ENCODE measurements at places on chromosomes 2 and 18. TPM values are rescaled to one million over a fixed set of nuclear protein-coding genes. Genes with fewer than 3 reads are reported as not detected.

Gene FHOD3
- under 0.01 TPM for total RNA-seq

Gene PLGLB1
- total RNA-seq: 1.4 TPM

Gene ZSCAN30
- 6.9 TPM for total RNA-seq

DNA sequence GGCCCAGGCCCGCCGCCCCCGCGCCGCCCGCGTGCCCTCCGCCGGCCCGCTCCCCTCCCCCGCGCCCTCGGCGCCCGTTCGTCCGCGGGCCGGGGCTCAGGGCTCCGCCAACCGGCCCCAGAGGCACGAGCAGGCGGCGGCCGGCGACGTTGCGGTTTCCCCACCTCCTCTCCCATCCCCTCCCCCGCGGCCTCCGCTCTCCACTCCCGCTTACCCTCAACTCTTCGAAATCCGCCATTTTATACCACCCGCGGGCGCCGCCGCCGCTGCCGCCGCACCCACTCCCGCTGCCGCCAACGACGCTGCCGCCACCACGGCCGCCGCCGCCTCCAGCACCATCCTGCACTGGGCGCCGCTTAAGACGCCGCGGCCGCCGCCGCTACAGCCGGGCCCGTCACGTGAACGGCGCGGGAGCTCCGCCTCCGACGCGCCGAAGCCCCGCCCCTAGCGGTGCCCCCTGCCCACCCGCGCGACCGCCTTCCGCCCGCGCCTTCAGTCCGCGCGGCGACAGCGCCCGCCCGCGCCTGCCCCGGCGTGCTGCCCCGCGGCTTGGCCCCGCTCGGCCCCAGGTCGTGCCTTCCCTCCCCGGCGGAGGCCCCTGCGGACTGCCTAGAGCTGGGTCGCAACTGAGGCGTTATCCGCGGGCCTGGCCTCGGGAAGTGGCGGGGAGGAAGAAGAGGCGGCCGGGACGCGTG is at the start of the genes KATNAL2 and PIAS2:
Gene KATNAL2 (plus strand): TSS at position 495 of the 695 bp plus-strand sequence. CDS start 29,271 bp downstream, outside the sequence.
Gene PIAS2 (minus strand): TSS at position 400 of the 695 bp plus-strand sequence. CDS start 162 bp downstream, at position 238.
- DNase-seq: peak; percentile 82

Gene SPDYA
- total RNA-seq: 0.20 TPM

GRCh38 chr2:95121093-95121406 is 558 bp downstream of the MRPS5 start:
- no peak for DNase-seq

DNA sequence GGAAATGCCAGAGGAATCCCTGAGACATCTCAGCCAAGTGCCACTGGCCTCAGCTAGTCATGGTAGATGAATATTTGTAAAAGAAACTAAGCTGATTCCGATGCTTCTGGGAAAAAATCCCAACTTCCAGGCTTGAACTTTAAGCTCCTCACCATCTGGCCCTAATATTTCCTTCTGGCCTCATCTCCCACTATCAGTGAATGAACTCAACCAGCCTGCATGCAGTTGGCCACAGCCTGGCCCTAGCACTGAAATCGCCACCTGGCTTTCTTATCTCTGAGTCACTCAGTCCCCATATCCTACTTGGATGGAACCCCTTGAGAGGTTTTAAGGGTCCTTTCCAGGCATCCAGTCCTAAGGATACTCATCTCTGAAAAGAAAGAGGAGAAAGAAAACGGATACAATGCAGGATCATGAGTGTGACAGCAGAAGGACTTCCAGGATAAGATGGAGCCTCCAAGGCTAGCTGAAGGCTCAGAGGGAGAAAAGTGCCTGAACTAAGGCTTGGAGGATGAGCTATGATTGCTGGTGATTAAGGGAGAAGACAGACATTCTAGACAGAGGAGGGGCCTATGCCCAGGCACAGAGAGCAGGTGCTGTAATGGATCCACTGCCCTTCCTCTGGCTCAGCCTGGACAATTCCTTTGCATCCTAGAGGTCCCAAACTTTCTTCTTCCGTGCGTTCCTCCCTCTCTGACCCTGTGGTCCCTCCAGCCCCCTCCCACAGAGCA is 141.5 kb upstream of the MYCN start:
- DNase-seq: no peak

DNA sequence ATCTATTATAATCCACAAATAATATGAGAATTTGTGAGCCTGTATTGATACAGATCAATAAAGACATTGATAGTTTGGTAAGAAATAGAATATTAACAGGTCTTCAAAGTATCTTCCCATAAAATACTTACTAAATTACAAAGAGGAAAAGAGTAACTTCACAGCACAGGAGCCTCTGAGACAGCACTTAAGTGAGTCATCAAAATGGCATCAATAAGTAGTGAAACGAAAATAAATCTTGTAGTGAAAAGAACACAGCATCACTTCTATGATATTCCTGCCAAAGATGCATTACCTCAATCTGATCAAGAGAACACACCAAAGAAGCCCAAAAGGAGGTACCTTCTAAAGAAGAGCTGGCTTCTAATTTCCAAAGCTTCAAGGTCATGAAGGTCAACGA is 116.4 kb downstream of the CBLN2 start:
- DNase-seq: no peak

GRCh38 chr18:58721566-58722239 is 50.4 kb downstream of the MALT1 start:
- no peak for DNase-seq

- peak; percentile 17 for DNase-seq
Observed at GRCh38 chr2:118013221-118013723, 598 bp downstream of the CCDC93 start.

- DNase-seq: no peak
Observed at GRCh38 chr2:203824603-203825002, 43.0 kb upstream of the CTLA4 start.

DNA sequence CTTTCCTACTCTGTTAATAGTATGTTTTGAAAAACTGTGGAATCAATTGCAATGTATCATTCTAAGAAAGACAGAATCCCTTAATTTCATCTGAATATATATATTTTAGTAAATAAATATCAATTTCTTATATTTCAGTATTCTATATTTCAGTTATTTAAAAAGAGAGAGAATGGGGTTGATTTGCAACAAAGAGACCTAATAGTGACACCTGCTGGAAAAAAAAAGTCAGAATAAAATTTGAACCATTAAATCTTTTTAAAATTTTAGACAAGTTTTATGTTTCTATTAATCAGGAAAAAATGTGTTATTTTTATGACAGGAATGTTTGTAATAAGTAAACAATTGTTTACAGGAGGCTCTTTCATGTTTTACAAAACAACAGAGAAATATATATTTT is 20.7 kb upstream of the CCNT2 start:
- peak; percentile 21 for DNase-seq

Gene IL1RN
- not detected for total RNA-seq

Gene KCTD1
- total RNA-seq: 5.9 TPM

DNA sequence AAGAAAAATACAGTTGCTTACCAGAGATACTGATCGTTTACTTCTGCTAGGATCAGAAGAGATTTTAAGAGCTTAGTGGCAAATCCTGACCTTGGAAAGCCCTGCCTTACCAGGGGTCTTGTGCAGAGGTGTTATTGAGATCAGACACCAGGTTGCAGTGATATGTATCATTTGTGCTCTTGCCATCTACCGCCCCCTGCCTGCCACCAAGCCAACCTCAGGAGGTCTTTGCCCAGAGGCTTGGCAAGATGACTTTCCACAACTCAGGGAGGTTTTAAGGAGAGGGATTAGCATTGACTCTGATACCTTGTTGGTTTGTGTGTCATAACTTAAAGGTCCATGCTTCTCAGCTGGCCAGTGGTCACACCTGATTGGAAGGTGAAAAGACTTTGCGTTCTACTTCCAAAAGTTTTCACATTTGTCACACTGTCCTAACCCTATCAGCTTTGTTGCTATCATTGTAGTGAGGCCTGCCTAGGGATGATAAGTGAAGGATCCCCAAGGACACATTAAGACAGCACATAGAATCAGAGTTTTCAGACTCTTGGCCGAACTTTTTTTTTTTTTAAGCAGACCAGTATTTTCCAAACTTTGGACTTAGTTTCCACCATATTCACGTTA is 46.2 kb upstream of the MGAT5 start:
- DNase-seq: peak; percentile 84

DNA sequence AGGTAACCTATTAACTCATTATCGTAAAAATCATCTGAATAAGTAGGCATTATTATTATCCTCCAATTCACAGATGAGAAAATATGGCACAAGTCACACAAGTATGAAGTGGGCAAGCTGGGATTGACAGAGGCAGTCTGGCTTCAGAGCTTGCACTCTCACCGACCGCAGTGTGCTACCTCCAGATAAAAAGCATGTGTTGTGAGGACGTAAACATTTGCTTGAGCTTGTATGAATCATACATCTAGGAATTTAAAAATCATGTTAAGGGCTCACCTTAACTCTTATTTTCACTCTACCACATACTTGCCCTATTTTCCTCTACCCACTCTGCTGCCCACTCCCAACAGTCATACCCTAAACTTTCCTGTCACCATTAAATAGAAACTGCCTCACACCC is 65.3 kb upstream of the AMMECR1L start:
- DNase-seq: no peak

DNA sequence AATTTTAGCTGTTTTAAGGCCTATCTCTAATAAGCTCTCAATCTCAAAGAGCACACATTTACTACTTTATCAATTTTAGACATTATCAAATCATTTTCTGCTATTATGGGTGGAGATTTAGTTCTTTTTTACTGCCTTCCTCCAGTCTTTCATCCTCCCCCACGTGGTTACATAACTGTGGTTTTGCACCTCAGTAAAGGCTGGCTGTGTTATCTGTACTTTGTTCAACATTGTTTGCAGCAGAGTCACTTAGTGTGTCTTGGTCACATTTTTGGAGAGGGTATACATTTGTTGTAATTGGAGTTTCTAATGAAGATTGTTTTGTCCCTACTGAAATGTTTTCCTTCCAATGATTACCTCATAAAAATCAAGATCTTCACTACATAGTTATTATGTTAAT is 549.6 kb upstream of the CELF4 start:
- no peak for DNase-seq

Gene SPEG
- total RNA-seq: under 0.01 TPM

Gene LYPD1
- total RNA-seq: 1.1 TPM

Gene MBP
- 6.9 TPM for total RNA-seq

- DNase-seq: no peak
Observed at GRCh38 chr2:21363364-21363763, 239.6 kb downstream of the TDRD15 start.

GRCh38 chr18:58625839-58626238 is 3.1 kb downstream of the ALPK2 start:
- no peak for DNase-seq

Gene ANKRD53
- 0.22 TPM for total RNA-seq

DNA sequence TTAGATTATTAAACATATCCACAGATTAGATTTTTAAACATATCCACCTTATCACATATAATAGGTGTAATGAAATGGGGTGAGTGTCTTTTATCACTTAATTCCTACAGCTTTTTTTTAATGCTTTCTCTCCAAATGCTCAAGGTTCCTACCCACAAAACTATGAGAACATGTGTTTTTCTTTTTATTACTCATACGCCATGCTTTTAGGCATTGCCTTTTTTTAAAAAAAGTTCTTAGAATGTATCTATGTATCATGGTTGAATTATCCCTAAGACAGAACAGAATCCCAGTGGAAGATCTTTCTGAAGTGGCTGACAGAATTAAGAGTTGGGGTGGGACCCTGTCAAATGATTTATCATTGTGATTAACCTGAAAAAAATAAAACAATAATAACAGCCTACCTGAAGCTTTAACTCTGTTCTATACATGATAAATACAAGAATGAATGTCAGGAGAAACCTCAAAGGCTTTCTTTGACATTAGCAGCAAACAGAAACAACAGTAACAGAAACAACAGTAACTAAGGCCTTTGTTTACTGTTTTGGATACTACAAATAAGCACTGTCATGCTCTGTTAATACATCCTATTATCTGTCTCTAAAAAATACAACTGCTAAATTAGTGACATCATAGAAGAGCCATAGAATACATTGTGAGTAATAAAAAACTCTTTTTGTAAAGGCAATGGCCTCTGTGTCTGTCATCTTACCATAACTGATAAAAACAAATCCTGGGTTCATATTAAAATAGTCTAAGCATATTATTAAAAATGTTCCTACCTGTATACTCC is 4.1 kb upstream of the ZNF397 start:
- DNase-seq: no peak

GRCh38 chr2:137380610-137381009 is 583.7 kb upstream of the HNMT start:
- DNase-seq: no peak

GRCh38 chr2:129252781-129253460 is 726.5 kb upstream of the RAB6C start:
- DNase-seq: no peak

- DNase-seq: no peak
Observed at GRCh38 chr2:120983344-120983743, 247.7 kb downstream of the GLI2 start.

DNA sequence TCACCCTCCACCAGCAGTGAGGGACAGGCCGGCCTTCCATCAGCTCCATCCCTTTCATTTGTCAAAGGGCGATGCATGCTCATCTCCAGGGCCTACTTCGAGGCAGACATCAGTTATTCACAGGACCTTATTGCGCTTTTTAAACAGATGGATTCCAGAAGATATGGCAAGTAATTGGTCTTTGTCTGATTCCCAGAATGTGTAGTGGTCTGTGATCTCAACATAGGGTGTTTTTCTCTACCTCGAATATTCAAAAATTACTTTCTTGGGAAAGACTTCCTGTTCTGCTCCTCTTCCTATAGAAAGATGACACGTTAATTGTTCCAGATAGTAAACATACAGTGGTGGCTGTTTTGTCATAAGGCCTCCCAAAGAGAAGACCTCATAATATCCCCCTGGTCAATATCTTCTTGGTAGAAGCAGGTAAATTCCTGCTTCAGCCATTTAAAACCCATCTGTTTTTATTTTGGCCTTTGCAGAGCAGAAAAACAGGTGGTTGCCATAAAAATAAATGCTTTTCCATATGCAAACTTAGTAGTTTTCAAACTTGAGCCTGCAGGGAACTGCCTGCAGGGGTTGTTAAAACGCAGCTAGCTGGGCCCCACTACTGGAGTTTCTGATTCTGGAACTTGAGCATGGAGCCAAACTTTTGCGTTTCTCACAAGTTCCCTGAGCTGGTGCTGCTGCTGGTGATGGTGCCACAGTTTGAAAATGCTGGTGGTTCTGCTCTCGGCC is 8.2 kb downstream of the SMARCAL1 start:
- no peak for DNase-seq

- no peak for DNase-seq
Observed at GRCh38 chr2:6879011-6879410, 1.4 kb downstream of the RSAD2 start.

Data from lung microvascular endothelial cell (primary cell).